AG04449 (cell line): ENCODE measurements at places on chromosomes 12 and 14.
A peak's percentile ranks its signal among the peaks of the same experiment; 100 is the strongest.

- no peak for DNase-seq
These were observed 62.6 kb downstream of the DUSP6 start for GRCh38 chr12:89289720-89290119.

DNA sequence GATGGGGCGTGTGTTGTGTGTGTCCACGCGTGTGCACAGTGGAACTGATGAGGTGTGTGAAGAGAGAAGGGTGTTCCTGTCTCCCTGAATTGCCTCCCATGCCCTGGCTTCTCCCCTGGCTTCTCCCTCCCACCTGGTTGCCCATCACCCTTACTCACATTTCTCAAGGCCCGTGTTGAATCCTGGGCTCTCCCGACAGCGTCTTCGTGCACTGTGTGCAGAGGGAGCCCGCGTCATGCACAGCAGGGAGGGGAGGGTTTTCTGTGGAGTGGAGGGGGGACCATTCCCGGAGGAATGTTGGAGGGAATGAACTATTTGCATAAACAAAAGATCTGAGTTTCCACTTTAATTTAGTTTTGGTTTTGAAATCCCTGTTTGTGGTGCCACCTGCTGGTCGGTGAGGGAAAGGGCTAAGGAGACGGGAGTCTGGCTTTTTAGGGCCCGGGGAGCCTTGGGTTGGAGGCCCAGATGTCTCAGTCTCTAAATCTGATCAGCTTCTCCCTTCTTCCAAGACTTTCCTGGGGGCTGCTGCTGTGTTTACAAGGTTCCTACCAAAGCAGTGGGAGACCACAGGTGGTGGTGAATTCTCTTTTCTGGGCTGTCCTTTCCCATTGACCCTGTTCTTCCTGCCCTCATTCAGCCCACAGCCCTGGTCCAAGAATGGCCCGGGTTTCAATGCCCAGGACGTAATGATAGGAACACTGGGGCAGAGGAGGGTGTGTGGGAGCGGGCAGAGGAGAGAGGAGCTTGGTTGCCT is at the start of gene C1R:
Gene C1R, minus strand, starts transcription at position 217 of the 757 bp plus-strand sequence. Its CDS starts 57 bp downstream, at position 160.
- peak; percentile 60 for DNase-seq

DNA sequence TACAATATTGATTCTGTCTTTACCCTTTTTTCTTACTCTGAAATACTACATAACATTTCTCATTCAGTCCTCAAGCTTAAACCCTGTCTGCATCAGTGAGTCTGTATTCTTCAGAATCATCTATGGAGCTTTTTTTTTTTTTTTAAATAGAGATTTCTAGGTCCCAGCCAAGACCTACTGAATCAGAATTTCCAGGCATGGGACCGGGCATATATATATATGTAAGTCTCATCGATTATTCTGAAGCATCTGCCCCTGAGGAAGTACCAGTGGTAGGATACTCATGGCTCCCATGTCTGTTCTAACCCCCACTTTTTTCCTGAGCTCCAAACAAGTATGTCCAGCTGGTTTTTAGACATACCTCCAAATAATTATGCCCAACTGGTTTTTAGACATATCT is 6.1 kb downstream of the DDX47 start:
- no peak for DNase-seq

DNA sequence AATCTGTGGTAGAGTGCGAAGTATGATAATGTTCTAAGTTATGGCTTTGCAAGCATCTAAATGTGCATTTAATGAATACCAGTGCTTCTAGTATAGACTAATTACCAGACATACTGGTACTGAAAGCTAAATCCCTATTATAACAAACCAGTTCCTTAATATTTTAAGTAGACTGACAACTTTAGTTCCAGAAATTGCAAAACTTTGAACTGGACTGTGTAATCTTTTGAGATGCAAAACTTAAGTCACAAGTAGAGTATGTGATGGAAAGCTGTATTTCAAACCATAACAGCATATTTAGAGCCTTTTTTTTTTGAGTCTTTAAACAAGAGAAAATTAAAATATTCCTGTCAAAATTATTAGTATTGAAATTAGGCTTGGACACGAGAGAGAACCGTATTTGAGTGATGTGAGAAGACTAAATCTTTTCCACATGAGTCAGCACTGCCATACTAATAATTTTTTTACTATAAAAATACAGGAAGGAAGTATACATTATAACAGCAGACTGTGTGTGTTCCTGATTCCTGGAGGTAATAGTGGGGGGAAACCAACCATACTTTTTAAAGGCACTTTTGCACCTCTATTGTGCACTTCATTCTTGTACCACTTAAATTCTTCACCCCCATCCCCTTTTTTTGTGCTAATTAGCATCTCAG is 45.5 kb downstream of the PPM1A start:
- DNase-seq = no peak

DNA sequence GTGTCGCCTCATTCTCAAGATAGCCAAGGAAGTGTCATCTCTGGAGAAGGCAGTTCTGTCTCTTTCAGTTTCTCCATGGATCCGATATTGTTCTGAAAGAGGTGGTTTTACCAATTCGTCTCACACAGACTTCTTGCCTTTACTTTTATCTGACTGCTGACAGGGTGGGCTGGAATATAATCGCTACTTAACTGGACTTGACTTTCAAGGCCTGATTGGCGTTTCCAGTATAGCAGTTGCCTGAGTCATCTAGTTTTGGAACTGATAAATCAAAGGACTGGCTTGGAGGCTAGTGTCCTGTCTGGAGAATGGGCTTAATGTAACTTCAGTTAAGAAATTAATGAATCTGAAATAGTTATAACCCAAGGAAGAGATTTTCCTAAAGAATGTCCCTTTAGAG is 21.6 kb downstream of the PRKCH start:
- no peak for DNase-seq

DNA sequence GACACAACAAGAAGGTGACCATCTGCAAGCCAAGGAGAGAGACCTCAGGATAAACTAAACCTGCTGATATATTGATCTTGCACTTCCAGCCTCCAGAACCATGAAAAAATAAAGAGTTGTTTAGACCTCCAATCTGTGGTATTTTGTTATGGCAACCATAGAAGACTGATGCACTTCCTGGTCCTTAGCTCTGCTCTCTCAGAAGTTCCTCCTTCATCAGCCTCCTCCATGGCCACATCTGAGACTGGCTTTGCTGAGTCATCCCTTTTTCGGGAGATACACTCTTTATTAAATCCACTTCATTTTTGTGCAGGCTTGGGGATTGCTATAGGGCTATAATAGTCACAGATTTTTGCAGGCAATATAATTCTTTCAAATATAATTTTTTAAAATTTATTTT is 89.6 kb upstream of the ATF7IP start:
- DNase-seq = no peak
